ENCODE measurements at places on chromosomes 16 and 17.

DNA sequence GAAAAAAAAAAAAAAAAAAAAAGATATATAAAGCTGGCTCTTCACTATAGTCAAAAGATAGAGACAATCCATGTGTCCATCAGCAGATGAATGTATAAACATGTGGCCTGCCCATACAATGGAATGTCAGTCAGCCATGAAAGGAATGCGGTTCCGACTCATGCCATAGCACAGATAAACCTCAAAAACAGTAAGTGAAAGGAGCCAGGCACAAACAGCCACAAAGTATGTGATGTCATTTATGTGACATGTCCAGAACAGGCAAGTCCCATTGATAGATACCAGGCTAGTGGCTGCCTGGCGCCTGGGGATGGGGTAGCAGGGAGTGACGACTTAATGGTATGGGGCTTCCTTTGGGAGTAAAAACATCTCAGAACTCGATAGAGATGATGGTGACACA is 155.7 kb downstream of the CMIP start:
- DNase-seq = peak; percentile 34

DNA sequence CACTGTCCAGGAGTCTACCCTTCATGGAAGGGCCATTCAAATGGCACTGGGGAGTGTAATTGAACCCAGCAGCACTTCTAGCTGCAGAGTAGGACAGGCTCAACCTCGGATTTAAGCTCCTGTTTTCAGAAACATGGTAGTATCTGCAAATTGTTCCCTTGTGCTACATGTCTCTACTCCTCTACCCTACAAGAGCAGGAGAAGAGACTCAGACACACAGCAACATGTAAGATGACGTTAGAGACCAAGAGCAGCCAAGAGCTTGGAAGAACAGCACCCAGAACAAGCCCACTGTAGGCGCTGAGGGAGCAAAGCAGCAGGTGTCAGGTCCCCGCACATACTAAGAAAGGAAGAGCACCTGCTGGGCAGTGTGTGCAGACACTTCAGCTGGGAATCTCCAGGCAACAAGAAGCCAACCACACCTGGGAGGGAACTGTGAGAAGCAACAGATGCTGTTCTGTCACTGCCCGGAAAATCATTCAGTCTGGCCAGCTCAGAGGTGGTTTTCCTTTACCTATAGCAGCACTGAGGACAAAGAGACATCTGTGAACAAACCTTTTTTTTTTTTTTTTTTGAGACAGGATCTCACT is 35.6 kb upstream of the MNT start:
- no peak for DNase-seq

DNA sequence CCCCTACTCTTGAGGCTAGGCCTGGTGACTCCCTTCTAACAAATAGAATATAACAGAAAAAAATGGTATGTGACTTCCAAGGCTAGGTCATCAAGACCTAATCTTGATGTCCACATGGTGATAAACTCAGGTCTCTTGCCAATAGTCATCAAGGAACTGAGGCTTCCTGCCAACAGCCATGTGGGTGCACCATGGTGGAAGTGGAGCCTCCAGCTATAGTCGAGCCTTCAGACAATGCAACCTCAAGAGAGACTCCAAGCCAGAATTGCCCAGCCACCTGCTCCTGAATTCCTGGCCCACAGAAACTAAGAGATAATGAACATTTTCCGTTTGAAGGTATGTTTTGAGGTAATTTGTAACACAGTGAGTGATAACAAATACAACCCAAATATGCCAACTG is 55.9 kb upstream of the SREBF1 start:
- DNase-seq = no peak

DNA sequence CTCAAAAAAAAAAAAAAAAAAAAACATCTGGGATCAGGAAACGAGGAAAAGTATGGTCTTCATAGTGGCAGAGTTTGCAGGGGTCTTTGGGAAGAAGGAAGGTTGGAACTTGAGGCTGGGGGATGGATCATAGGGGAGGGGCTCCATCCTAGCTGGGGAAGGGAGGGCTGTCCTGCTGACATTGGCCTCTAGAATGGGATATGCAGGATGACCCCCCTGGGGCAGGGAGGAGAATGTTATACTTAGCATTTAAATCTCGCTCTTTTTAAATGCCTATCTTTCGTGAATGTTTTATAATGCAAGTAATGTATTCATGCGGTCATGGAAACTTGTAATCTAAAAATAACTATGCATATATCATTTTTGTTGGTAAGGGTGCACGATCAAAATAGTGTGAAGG is 33.2 kb downstream of the TMEM235 start:
- no peak for DNase-seq

DNA sequence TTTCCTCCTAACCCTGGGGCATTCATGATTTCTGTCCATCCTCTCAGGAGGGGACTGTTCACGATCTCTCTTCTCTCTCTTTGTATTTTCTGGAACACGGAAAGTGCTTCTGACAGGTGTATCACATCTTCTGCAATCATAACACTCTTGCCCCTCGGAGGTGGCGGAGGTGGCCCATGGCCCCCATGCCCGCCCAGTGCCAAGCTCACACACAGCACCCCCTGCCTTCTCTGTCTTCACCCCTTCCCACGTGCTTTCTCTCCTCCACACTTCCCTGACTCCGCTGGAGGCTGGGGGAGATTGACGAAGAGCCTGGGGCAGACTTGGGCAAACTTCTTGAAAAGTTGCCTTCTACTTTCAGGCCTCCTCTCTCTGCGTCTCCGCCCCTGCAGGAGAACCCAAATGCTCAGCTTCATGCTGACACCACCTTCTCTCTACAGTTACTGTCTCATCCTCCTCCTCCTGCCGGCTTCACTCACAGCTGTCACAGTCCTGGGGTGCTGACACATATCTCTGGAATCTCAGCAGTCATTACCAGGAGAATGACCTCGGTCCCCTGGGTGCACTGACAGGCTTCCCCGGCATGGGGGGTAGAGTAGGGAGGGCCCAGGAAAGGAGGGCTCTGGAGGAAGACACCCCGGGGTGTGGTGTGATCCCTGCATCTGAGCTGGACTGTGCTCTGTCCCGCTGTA is 127.1 kb downstream of the ENGASE start:
- peak; percentile 26 for DNase-seq

DNA sequence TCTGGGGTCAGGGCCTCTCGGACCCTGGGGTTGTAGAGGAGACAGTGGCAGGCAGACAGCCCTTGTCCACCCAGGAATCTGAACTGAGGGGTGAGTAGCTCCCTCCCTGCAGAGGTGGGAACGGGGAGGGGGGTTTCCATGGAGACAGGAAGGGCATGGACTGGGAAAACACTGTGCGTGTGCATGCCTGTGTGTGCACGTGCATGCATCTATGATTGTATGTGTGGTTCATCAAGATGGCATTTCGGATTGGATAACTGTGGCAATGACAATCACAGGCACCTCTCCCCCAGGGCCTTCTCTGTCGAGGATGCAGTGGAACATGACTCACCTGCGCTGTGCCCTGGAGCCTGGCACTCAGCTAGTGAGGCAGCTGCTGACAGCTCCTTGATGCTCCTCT is 6.1 kb upstream of the CD300C start:
- no peak for DNase-seq

DNA sequence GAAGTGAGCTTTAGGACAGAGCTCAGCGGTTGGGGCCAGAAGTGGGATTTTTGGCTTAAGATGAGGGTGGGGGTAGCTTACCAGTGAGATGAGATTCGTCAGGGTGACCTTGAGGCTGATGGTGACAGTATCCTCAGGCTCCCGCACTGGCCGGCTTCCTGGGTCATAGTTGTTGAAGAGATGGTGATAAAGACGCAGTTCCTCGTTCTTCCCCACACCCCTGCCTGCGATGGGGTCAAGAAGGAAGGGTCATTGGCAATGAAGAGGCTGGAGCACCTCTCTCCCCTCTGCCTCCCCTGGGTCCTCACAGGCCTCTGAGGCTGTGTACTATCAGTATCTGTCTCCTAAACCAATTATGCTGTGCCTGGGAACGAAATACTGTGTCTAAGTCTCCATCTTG is 358 bp downstream of the CHRNE start:
- DNase-seq = no peak

DNA sequence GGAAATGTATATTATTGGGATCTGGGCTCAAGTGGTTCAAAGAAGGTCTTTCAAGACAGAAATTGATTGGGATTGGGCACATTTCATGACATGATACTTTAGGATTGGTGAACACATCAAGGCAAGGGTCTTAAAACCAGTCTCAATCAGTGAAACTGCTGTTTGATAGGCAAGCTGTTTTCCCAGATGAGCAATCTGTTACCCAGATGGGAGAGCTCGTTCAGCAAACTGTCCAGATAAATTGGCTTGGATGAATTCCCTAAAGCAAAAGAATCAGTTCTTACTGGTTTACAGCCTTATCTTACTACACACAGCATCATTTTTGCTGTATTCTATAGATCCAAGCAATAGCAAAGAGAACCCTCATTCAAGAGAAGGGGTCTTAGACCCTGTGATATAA is 31.0 kb upstream of the CNEP1R1 start:
- DNase-seq = no peak

- no peak for DNase-seq
These were observed 16.0 kb upstream of the HEATR6 start for GRCh38 chr17:60094754-60095153.

GRCh38 chr17:73524941-73525679 is 119.1 kb downstream of the SDK2 start:
- no peak for DNase-seq

GRCh38 chr17:15483431-15483830 is 16.0 kb upstream of the CDRT4 start:
- DNase-seq = no peak

GRCh38 chr16:85541980-85542900 is 70.9 kb upstream of the GSE1 start:
- no peak for DNase-seq

- DNase-seq = no peak
These were observed 89.9 kb downstream of the IRF8 start for GRCh38 chr16:85988723-85989313.

GRCh38 chr17:18004345-18004744 is 31.7 kb downstream of the DRC3 start:
- DNase-seq = no peak

- no peak for DNase-seq
These were observed 44.1 kb downstream of the DNAH17 start for GRCh38 chr17:78532922-78533640.

- DNase-seq = no peak
These were observed 37.3 kb downstream of the TBCD start for GRCh38 chr17:82789051-82789592.

DNA sequence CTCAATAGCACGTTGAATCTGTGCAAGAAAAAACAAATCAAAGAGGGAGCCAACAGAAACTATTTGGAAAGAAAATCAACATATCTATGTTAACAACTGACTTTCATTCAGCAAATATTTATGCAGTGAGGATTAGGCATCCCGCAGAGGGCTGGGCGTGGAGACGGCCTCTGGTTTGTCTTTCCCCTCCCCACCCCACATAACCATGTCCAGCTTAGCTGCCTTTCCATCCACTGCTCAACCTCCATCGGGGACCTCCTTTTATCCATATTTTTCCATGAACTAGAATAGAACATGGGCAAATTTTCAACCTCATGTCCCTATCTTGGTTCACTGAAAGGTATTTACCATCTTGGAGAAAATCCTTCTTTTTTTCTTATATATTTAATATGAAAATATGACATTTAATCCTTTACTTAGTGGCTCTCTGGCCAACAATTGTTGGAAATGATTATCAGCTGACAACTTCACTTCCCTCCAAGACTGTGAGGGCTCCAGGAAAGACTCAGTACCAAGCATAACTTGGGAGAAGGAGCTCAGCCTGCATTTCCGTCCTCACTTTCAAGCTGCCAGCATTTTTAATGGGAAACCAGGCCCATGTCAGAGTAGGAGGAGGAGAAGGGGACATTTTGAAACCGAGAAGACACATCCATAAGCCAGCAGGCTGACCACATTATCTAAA is 462.6 kb upstream of the MAF start:
- DNase-seq = no peak

GRCh38 chr16:63776437-63776836 is 1345.4 kb downstream of the CDH11 start:
- DNase-seq = no peak

DNA sequence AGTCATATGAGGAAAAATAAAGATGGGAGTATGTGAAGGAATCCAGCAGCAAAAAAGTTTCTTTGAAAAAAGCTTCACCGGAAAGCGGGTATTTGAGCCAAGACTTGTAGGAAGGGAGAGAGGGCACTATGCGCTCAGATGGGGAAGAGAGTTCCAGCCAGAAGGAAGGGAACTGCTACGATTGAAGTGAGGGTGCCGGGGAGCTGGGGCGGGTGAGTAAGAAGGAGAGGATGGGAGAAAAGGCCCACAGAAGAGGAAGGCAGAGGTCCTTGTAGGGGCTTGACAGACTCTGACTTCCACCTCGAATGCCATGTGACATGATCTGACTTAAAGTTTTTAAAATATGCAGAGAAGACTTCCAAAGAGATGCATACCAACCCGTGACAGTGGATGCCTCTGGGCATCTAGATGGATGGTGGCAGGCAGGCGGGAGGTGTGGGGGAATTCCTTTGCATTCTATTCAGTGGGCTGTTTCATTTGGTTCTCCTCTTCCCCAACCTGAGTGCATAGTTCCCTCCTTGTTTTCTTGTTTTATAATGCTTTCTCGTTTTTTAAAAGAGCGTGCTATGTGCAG is 44.9 kb downstream of the CDRT4 start:
- DNase-seq = no peak

- DNase-seq = no peak
These were observed 9.2 kb downstream of the CNOT1 start for GRCh38 chr16:58620396-58620795.

DNA sequence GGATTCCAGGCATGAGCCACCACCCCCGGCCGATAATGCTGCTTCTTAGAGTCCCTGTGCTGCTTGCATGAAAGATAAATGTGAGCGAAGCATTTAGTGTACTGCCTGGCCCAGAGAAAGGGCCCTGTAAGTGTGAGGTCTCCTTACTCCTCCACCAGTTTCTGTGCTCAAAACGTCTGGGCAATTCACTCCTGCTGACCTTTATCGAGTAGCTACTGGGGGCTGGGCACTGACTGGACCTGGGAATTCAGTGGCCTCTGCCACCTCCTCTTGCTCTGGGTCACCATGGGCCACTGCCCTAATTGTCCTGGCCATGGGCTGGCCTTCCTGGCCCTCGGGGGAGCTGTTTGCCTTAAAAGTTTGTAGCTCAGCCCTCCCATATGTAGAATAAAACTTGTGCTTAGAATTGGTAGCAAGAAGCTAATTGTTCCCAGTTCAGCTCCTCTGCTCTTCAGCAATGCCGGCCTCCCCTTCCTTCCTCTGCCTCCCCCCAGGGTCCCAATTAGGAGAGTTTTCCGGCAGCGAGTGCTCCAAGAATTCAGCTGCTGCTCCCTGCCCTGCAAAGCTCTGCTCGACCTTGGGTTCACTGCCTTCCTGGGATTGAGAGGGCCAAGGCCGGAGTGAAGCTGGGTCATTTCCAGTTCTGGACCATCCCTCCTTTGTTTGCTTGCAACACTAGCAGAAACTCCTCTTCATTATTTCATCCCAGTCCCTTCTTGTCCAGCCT is 98.9 kb upstream of the CDC42EP4 start:
- DNase-seq = no peak

- DNase-seq = no peak
These were observed 48.8 kb downstream of the DNAH3 start for GRCh38 chr16:21101631-21102420.
